GM19239 (cell line): ENCODE measurements at places on chromosomes 7 and 10.
A peak's percentile ranks its signal among the peaks of the same experiment; 100 is the strongest.

- DNase-seq, result no peak
Observed at GRCh38 chr10:77289027-77289501, 348.5 kb downstream of the KCNMA1 start.

GRCh38 chr10:38159004-38159403 lies 64.9 kb downstream of the ZNF37A start:
- no peak for DNase-seq

DNA sequence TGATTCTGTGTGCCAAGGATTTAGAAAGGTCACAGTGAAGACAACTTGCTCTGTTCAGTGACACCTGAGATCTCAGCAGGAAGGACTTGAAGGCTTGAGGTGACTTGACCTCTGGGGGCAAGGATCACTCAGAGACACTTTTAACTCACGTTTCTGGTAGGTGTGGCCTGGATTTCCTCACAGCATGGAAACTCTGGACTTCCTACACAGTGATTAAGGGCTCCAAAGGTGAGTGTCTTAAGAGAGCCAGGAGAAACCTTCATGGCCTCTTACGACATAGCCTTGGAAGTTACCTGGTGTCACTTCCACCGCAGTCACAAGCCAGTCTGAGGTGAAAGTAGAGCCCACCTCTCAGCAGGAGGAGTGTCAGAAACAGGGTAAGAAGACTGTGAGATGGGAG lies 38.1 kb upstream of the ADO start:
- DNase-seq, result no peak

- DNase-seq, result no peak
Observed at GRCh38 chr10:27099448-27099847, 846 bp downstream of the ANKRD26 start.

- no peak for DNase-seq
Observed at GRCh38 chr7:132137681-132138080, 438.6 kb downstream of the PLXNA4 start.

GRCh38 chr7:127658970-127659630 lies 7.1 kb downstream of the SND1 start:
- DNase-seq, result no peak

- no peak for DNase-seq
Observed at GRCh38 chr10:35353805-35354204, 17.5 kb downstream of the CCNY start.

- DNase-seq, result no peak
Observed at GRCh38 chr10:129764901-129765663, 199.0 kb downstream of the EBF3 start.

DNA sequence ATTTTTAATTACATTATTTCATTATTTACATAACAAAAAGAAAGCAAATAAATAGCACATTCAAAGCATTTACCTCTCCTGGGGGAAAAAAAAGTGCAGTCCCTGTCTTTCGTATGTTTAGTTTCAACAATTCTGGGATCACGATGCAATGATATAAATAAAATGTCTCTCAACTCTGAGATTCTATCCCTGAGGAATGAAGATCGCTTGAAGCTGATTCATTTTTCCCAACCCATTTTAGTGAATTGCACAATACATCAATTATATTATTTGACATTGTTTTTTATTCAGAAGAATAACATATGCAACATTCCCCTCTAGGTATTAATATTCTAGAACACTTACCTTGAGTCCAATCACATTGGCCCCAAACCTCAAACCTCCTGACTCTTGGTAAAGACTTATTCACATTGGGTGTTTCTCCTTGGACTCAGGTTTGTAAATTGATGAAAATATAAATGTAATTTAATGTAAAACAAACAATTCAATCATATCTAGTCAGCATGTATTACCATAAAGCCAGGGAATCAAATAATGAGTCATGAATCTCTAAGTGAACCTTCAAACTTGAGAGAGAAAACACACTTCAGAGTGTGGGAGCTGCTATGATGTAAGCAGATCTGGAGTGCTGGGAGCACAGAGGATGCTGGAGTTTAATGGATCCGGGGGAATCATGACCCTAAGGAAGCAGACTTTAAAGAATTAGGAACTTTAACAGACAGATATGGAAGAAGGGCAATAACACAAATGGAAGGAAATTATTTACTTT lies 5.3 kb upstream of the SCIN start:
- no peak for DNase-seq

GRCh38 chr10:11684717-11685645 lies 57.2 kb upstream of the ECHDC3 start:
- DNase-seq, result no peak

DNA sequence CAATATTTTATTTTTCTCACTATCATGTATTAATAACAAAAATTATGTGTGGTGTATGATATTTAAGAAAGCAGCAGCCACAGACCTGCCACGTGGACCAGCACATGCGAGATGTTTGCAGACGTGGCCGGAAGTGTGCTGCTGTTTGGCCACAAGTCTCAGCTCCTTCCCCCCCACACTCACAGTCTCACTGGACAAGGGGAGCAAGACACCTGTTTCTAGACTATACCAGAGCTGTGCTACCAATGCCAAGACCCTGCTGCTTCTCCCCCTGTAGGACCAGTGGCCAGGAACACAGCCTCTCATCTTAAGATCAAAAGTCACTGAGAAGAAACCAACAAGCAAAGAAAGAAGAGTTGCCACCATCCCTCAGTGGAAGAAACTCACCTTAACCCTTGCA lies 258.9 kb upstream of the PPP2R2D start:
- no peak for DNase-seq

DNA sequence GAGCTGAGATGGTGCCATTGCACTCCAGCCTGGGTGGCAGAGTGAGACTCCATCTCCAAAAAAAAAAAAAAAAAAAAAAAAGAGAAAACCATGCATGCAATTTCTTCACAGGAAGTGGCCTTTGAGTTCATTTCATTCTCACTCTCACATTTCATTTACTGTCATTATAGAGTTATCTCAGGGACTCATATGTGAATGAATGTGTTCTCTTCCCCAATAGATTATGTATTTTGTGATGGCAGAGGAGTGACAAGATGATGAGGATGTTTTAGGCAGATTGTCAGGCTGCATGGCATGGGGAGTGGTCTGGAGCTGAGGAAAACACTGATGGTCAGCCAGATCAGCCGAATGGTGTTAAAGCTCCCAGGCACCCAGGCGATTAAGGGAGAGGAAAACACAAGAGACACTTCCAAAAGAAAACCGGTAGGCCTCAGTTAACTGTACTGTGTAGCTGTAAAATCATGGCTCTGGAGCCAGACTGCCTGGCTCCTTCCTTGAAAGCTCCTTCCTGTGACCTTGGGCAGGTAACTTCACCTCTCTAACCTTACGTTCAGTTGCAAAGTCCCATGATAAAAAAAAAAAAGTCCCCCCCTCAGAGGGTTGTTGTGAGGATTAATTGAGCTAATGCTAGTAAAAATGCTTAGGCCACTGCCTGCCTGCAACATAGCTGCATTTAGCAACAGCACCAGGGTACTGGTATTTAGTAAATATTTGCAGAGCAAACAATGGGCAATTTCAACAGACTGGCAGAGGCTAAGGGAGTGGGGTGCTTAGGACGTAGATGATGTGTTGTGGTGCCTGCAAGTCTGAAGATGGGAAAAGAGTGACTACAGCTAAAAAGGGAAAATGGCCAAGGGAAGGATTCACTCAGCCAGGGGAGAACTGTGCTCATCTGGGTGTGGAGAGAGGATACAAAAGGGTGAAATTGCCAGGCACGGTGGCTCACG lies 6.9 kb downstream of the FRAT2 start:
- DNase-seq, result no peak

DNA sequence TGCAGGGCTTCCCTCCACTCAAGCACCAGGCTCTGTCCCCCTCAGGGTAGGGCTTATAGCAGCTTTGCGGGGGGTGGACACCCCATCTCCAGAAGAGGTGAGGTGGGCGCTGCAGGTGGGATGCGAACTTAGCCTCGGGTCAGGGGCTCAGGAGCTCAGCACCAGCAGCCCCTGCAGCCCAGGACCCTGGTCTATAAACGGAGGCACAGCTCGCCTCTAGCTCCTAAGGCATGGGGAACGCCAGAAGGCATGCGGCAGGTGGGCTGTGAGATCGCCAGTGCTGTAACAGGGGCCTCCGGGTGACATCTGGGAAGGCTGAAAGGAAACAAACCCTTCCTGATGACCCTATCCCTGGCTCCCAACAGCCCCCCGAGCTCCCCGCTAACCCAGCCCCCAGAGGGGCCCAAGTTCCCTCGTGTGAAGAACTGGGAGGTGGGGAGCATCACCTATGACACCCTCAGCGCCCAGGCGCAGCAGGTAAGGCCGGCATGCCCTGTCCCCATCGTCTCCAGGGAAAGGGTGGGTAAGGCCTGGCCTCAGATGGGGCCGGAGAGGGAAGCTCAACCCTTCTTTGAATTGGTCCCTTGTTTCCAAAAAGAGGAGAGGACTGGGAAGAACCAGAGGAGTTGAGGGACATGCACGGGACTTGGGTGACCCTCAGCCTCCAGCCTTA lies 4.2 kb downstream of the NOS3 start:
- DNase-seq, result no peak

DNA sequence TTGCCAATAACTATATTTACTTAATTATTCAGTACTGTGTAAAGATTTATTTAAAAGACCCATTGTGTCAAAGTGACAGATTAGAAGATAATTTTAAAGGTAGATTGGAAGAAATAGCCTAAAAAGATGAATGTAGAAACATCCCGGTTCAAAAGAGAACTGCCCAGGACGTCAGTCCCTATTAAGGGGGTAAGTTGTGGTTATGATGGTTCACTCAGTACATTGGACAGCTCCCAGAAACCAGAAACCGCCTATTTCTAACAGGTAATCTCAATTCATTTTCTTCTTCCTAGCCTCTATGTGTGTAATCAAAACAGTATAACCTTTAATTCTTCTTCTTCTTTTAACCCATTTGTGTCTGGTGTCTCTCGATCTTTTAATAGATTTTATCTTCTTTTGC lies 1.5 kb upstream of the FERD3L start:
- no peak for DNase-seq

DNA sequence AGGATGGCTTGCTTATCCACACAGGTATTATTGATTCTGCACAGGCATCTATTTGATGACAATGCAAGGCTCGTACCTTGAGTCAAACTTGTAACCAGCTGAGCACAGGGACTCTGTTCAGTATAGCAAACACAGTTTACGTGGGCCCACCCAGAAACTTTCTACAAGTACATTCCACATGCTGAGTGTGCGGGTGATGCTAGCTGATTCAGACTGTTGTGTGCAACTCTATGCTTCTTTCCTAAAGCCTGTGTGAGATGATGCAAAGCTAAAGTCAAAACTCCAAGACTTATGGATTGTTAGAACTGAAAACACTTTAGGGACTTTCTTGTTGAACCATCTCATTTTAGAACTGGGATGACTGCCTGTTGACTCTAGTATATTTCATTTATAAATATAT lies 21.5 kb upstream of the CALD1 start:
- no peak for DNase-seq

DNA sequence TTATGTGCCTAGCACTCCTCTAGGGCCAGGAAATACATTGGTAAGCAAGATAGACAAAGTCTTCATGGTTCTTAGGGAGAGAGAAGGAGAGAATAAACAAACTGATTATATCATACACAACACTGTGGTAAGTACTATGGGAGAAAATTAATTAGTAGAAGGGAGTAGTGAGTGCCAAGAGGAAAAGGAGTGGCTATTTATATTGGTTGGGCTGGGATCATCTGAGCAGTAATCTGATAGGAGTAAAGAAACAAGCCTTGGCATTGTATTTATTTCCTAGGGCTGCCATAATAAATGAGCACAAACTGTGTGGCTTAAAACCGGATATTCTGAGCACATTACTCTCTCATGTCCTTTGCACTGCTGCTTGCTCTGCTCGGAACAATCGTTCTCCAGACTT lies 158.1 kb upstream of the PHF14 start:
- no peak for DNase-seq

DNA sequence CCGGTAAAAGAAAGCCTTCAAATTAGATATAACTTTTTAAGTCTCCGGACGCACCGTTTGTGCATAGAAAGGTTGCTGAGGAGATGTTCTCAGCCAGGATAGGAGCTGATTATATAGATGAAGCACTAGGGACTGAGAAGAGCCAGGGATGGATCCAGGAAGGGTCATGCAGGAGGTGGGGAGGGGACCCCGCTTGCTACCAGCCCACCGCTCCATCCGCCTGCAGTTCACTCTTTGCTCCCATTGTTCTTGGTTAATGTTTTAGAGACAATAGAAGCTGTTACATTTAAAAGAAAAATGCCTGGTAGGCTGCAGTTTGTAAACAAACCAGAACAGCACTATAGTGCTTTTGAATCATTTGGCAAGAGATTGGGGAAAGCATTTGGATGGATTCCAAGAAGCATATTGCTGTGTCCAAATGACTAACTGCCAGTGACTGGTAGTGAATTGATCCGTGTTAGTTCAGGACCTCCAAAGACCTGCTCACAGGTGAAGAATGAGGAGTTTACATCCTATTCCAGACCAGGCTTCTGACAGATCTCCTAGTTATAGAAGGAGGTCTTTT lies 175.9 kb upstream of the TAC1 start:
- no peak for DNase-seq

GRCh38 chr10:48639632-48640031 lies 34.8 kb upstream of the ARHGAP22 start:
- no peak for DNase-seq

- no peak for DNase-seq
Observed at GRCh38 chr10:97195706-97196222, 10.0 kb upstream of the SLIT1 start.

DNA sequence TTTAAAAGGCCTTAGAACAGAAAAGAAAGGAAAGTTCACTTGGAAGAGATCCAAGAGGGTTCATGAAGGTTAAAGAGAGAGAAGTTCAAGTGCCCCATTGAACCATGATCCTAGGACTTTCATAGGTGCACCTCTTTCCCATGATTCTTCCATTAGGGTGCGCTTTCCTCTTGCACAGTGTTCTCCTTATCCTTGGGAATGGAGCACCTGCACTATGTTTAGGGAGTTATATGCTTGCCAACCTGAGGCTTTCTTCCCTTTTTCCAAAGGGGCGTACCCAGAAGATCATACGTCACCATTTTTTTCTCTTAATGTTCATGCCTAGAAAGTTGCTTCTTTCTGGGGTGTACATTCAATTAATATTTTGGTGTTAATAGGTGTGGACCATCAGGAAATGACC lies 908.0 kb upstream of the SORCS1 start:
- DNase-seq, result no peak

- DNase-seq, result no peak
Observed at GRCh38 chr7:90625562-90625961, 29.4 kb downstream of the CDK14 start.

GRCh38 chr7:55415173-55415778 lies 50.1 kb downstream of the LANCL2 start:
- DNase-seq, result peak; percentile 63

DNA sequence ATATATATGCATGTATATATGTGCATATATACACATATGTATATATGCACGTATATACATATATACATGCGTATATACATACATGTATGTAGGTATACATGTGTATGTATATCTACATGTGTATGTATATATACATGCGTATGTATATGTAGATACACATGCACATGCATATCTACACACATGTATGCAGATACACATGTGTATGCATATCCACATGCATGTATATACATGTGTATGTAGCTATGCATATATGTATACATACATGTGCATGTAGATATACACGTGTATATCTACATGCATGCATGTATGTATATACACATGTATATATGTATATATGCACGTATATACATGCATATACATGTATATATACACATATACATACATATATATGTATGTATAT lies 95.8 kb upstream of the STEAP4 start:
- DNase-seq, result no peak

- DNase-seq, result peak; percentile 63
Observed at GRCh38 chr7:26291699-26292538, at the start of gene SNX10. SNX10 (plus strand) TSS chr7:26291862; CDS start chr7:26346443, 54,581 bp downstream.

GRCh38 chr7:100211342-100211780 lies 8.4 kb upstream of the PVRIG start:
- peak; percentile 23 for DNase-seq
